ENCODE measurements at places on chromosomes 12 and 14.

- no peak for DNase-seq
Measured at GRCh38 chr12:119681728-119682638, 14.1 kb downstream of the PRKAB1 start.

GRCh38 chr12:45907955-45908354 is 82.4 kb downstream of the SCAF11 start:
- DNase-seq: no peak

- no peak for DNase-seq
Measured at GRCh38 chr12:69966409-69966808, 141.4 kb downstream of the MYRFL start.

- no peak for DNase-seq
Measured at GRCh38 chr14:61296719-61297502, 15.8 kb upstream of the TMEM30B start.

GRCh38 chr12:75294797-75295196 is 35.3 kb downstream of the CAPS2 start:
- no peak for DNase-seq

- no peak for DNase-seq
Measured at GRCh38 chr14:31549817-31550216, 11.4 kb upstream of the NUBPL start.

GRCh38 chr12:108668542-108668941 is 34.8 kb upstream of the SELPLG start:
- no peak for DNase-seq

- no peak for DNase-seq
Measured at GRCh38 chr12:2082321-2082720, 29.5 kb downstream of the CACNA1C start.

- DNase-seq: no peak
Measured at GRCh38 chr12:57739387-57739786, 845 bp upstream of the AGAP2 start.

DNA sequence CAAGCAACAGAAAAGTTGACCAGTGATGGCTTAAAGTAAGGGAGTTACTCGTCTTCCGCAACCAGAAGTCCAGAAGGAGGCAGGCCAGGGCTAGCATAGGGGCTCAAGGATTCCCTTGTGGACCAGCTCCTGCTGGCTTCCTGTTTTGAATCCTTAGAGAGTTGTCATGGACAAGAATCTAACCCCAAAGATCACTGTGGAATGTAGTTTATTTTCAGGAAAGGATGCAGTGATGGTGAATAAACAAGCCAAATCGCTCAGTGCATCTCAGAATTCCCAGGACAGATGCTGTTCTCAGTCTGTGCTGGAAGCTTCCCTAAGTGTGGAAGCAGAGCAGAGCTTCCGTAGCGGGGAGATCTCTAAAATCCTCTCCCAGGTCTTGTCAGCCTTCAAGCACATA is 311.3 kb downstream of the C12orf75 start:
- DNase-seq: no peak

- DNase-seq: no peak
Measured at GRCh38 chr14:59221568-59221967, 33.1 kb downstream of the DAAM1 start.

GRCh38 chr14:22569106-22569736 is 19.8 kb downstream of the DAD1 start:
- no peak for DNase-seq

GRCh38 chr12:105204916-105205315 is 31.1 kb downstream of the APPL2 start:
- DNase-seq: no peak

DNA sequence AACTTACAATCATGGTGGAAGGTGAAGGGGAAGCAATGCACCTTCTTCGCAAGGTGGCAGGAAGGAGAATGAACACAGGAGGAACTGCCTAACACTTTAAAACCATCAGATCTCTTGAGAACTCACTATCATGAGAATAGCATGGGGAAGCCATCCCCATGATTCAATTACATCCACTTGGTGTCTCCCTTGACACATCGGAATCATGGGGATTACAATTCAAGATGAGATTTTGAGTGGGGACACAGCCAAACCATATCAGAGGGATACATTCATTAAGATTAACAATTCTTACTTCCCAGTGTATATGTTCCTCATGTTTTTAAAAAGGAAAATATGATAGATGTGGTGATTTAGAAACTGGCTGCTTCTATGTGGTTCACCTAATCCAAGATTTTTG is 117.9 kb downstream of the PDE3A start:
- no peak for DNase-seq

DNA sequence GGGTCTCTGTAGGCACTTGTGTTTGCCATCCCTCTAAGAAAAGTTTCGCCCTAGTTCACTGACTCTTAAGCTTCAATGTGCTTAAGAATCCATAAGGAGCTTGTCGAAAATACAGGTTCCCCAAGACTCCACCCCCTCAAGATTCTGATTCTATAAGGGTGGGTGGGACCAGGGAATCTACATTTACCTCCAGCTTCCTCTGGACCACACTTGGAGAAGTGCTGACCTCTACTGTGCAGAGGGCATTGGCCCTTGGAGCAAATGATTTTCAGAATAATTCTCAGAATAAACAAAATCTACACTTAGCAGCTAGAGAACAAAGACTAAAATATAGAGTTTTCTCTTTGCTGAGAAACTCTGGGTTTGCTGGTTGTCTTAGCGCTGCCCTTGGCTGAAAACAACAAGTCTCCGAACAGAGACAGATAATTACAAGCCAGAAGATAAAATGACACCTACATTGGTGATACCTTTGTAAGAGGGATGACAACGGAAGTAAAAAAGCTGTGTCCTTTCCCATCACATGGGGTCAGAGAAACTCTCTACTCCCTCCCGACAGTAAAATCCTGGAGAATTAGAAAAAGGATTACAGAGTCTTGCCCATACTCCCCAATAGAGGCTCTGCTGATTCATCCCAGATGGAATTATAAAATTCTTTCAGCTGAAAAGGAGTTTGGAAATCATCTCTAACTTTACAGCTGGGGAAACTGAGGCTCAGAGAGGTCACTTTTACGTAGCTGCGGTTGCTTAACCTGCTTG is 4.8 kb downstream of the TGFB3 start:
- DNase-seq: no peak

GRCh38 chr14:56896922-56897321 is 86.6 kb upstream of the OTX2 start:
- DNase-seq: no peak

- DNase-seq: no peak
Measured at GRCh38 chr14:104700747-104701217, 11.4 kb downstream of the INF2 start.

DNA sequence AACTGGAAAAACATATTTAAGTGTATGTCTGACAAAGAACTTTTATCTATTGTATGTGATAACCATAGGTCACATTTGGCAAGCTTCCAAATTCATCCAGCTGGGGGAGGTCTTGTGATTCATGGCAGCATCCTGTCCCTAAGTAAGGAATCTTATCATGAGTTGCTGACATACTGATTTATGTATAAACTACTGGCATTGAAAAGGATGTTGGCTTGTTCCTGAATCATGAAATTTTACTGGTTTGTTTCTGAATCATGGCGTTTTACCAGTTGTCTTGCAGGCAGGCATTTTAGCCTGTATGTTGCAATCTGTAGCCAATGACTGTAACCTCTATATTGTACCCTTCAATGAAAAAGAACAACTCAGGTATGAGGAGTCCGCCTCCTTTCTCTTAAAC is 244.8 kb downstream of the IPO8 start:
- DNase-seq: no peak

DNA sequence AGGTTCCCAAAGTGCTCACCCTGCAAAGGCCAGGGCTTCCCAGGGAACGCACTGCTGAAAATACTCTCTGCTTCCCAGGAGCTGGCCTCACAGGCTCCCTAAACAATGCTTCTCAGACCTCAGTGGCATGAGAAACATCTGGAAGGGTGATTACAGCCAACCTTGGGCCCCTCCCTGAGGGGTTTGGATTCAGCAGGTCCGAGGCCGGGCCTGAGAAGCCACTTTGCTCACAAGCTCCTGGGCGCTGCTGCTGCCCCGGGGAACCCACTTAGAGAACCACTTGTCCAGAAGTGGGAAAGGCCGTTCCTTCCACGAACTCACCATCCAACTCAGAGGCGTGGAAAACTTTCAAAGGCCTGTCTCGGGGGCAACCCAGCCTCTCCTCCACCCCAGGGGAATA is 130.5 kb downstream of the PIWIL1 start:
- DNase-seq: no peak

- no peak for DNase-seq
Measured at GRCh38 chr12:49322367-49322707, 718 bp upstream of the TROAP start.

DNA sequence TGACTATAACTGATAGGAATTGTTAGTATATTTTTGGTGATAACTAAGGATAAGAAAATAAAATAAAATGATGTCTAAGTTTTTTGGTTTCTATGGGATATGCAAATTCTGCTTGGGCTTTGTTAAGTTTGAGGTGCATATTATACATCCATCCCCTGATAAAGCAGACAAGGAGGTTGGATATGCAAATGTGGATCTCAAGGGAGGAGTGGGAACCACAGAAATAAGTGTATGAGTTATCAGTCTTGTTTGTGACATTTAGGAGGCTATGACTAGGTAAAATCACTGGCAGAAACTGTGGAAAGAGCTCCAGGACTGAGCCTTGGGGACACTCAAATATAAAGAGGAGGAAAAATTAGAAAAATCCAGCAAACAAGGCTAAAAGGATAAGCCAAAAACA is 719.4 kb downstream of the RERGL start:
- DNase-seq: no peak

GRCh38 chr12:6208130-6208529 is 7.9 kb downstream of the CD9 start:
- DNase-seq: no peak

GRCh38 chr14:49497725-49498348 is 88.3 kb downstream of the RPS29 start:
- DNase-seq: no peak

DNA sequence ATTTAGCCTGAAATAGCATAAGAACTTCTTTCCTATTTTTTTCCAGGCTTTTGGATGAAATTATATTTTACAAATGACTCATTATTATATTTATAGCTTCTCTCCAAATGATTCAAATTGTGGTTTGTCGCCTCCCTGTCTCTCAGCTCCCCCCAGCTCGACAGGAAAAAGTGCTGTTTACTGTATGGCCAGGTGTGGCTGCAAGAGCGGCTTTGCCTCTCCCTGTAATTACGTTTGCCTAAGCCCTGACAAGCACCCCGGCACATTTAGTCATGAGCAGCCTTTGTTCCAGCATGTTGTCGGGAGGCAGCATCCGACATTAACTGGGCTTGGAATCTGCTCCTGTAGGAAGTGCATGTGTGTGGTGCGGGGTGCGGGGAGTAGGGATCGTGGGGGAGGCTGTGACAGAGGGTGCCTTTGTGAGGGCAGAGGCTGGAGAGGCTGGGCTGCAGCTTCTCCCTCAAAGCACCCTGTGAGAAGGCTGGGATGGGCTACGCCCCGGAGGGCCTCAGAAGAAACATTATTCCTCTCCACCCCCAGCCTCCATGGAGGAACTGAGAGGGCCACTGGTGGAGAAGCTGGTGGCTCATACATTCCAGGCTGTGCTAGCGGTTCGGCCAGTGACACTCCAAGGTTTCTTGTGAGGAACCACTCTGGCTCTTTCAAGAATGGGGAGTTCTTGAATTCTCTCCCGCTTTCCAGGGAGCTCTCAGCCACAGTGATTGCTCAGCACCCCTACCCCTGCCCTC is 42.1 kb upstream of the CTDSP2 start:
- no peak for DNase-seq

DNA sequence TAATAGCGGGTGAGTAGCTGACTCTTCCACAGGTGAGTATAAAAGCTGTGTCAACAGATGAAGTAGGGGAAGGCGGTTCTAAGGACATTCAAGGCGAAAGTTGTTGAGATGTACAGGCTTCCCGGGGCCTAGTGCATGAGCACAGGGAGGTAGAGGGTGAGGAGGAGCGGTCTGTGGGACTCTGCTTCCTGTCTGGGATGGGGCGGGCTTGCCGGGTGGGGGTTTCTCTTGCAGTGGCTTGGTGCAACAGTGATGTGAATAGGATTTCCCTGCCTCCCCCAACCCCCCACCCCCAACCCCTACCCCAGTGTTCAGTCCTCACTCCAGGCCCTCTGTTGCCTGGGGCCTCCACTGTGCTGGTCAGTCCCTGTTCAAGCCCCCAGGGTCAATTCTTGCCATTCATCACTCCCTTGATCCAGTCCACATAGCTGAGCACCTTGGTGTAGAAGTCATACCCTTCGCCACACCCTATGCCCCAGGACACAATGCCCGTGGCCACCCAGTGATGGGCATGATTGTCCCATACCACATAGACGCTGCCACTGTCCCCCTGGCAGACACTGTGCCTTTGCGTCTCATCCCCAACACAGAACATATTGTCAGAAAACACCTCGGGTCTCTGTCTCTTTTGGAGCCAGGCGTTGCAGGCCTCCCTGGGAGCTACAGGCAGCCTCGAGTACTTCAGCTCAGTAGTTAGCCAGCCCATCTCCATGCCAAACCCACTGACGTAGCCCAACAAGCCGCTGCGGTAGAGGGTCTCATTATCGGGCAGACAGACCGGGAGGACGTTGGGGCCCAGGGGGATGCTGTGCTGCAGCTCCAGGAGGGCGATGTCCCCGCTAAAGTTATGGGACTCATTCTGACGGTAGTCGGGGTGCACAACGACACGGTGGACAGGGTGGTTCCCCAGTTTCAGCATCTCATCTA is 4.0 kb upstream of the C1R start:
- DNase-seq: no peak

- no peak for DNase-seq
Measured at GRCh38 chr14:98899441-98899840, 372.6 kb downstream of the BCL11B start.

GRCh38 chr12:25694072-25694471 is 141.0 kb upstream of the LMNTD1 start:
- DNase-seq: no peak

DNA sequence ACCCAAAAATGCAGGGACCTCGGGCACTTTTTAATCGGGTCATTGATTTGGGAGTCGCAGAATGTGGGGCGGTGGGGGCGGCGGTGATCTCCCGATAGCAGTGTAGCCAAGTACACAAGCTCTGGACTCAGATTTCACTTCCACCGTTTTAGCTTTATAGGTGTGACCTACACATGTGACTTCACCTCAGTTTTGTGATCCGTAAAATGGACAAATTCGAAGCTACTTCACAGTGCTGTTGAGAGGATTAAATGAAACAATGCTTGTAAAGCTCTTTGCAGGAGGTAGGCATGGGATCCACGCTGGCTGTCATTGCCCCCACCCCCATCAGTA is 478 bp downstream of the RITA1 start:
- no peak for DNase-seq

- DNase-seq: no peak
Measured at GRCh38 chr12:124240493-124240892, 54.4 kb upstream of the RFLNA start.

GRCh38 chr12:46585854-46586621 is 213.5 kb upstream of the SLC38A2 start:
- DNase-seq: peak; percentile 13

- no peak for DNase-seq
Measured at GRCh38 chr12:93363841-93364297, 13.9 kb upstream of the NUDT4 start.

DNA sequence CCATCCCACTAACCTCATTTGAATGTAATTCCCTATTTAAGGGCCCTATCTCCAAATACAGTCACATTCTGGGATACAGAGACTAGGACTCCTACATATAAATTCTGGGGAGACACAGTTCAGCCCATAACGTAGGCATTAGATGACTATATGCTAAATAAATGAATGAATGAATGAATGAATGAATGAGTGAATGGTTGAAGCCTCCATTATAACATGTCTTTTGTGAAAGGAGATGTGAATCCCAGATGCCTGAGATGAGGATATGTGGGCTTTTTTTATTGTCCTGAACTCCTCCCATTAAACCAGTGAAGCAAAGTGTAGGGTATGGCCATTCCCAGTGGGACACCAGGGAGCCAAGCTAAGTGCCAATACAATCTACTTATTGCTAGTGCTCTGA is 20.5 kb upstream of the TMEM233 start:
- no peak for DNase-seq

GRCh38 chr12:71108355-71108754 is 49.4 kb downstream of the TSPAN8 start:
- no peak for DNase-seq

Measured in activated T-helper 1 cell treated with anti-CD3 and anti-CD28 coated beads, Interleukin-2, amount 50 U/mL, for 16 hours (primary cell).